ENCODE measurements at places on chromosomes 6 and 20.
A peak's percentile ranks its signal among the peaks of the same experiment; 100 is the strongest.

GRCh38 chr6:26739811-26740210 is 80.3 kb upstream of the ZNF322 start:
- H3K36me3 ChIP-seq: no peaks in the 10 kb centered on the region
- no peak overlapping the region for H3K27ac ChIP-seq
- H3K4me3 ChIP-seq: no peak overlapping the region
- DNase-seq: no peak

- DNase-seq: no peak
- H3K4me1 ChIP-seq: no peaks in the 10 kb centered on the region
- H3K27me3 ChIP-seq: no peaks in the 10 kb centered on the region
Measured at GRCh38 chr6:324729-325125, 32.4 kb downstream of the DUSP22 start.

DNA sequence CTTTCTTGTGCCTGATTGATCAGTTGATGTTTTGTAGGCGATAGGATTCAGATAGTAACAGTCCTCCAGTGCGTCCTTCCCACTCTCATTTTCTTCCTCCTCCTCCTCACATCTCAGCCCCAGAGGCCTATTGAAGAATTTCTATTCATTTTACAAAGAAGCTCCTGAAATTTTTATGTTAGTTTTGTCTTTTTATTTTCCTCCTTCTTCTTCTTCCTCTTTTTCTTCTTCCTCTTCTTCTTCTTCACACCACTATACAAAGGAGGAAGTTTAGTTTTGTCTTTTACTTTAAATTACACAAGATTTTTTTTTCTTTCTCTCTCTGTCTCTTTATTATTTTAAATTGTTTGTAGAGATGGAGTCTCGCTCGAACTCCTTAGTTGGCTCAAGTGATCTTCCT is 19.1 kb downstream of the BTN2A1 start:
- no peak overlapping the region for H3K27ac ChIP-seq
- no peak overlapping the region for H3K4me3 ChIP-seq
- H3K27me3 ChIP-seq: no peaks in the 10 kb centered on the region
- H3K36me3 ChIP-seq: peaks cover 2% of the 10 kb centered on the region
- no peak for DNase-seq

- H3K36me3 ChIP-seq: no peaks in the 10 kb centered on the region
- DNase-seq: no peak
- no peak overlapping the region for H3K27ac ChIP-seq
Measured at GRCh38 chr6:101539510-101540245, 146.2 kb downstream of the GRIK2 start.

- peaks cover 7% of the 10 kb centered on the region for H3K27me3 ChIP-seq
- H3K27ac ChIP-seq: no peak overlapping the region
- H3K4me3 ChIP-seq: no peak overlapping the region
- H3K4me1 ChIP-seq: peaks cover 7% of the 10 kb centered on the region
- no peak for DNase-seq
Measured at GRCh38 chr6:170026751-170027646, 263.9 kb downstream of the DLL1 start.

DNA sequence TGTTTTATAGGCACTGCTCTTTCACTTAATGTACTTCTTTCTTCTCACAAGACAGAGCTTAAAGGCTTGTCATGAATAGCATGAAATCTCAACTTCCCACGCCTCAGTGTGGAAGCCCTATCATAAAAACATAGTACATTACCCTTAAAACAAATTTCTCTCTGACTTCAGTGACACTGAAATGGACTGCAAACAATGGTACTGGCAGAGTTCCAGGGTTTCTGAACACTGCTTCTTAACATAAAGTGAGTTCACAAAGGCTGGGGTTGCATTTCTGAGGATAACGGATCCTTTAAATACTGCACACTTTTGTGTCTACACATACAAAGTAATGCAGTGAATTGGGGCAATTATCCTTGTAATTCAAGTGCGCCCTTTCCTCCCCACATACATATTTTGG is 32.3 kb upstream of the PLEKHG1 start:
- H3K27ac ChIP-seq: peak overlapping the region; percentile 62
- no peaks in the 10 kb centered on the region for H3K27me3 ChIP-seq
- peaks cover 53% of the 10 kb centered on the region for H3K4me1 ChIP-seq
- H3K4me3 ChIP-seq: no peak overlapping the region
- DNase-seq: no peak

DNA sequence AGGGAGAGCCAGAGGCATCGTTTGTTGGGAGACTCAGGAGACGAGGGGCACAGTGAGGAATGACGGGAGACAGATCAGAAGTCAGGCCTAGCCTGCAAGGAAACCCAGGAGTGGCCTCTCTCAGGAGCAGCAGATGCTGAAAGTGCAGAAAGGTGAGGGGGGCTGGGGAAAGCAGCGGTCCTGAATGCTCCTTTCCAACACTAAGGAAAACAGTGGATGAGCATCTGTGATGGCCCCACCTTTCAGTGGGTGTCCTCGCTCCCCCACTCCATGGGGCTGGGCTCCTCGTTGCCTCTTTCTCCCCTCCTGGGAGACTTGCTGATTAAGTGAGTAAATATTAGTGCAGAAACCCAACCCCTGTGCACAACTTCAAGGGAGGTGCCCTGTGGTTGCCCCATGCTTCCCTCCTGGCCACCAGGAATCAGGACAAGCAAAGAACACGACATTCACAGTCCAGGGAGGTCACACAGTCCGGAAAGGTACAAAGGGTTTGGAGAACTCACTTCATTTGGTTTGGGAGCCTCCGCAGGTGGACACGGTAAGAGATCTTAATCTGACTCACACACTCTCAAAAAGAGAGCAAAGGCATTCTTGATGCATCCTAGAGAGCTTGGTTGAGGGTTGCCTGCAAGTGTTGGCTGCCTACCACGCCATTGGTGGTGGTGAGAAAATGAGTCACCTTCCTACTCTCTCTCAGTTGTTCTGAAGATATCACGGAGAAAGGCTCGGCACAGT is 9.7 kb upstream of the BPIFB1 start:
- peaks cover 23% of the 10 kb centered on the region for H3K4me1 ChIP-seq
- H3K27me3 ChIP-seq: peaks cover 15% of the 10 kb centered on the region
- no peaks in the 10 kb centered on the region for H3K36me3 ChIP-seq

GRCh38 chr20:45052698-45053429 is 48.1 kb downstream of the KCNS1 start:
- H3K27ac ChIP-seq: no peak overlapping the region
- no peak for DNase-seq
- peaks cover 2% of the 10 kb centered on the region for H3K4me1 ChIP-seq
- no peak overlapping the region for H3K4me3 ChIP-seq

DNA sequence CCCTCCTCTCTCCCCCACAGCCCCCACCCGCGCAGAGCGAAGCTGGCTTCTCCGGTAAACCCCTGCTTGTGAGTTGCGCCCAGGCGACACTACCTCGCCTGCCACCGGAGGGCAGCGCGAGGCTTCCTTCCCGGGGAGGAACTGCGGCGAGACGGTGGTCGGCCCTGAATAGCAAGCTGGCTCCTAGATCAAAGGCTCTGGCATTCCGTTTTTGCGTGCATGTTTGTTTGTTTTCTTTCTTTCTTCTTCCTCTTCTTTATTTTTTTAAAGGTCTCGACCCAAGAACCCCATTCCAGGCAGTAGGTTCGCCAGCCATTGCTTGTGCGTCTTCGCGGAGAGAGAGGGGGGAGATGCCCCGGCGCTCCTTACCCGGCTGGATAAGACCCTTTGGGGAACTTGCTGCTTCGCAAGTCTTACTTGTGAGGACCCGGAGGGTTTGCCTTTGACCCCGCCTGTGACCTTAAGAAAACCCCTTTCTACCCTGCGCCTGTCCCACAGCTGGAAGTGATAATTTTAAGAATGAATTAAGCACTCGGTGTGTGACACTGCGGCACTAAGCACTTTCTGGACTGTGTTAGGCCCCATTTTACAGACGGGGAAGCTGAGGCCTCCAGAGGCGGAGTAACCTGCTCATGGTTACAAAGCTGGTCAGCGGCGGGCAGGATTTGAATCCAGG is 92.7 kb upstream of the SIRPA start:
- no peaks in the 10 kb centered on the region for H3K36me3 ChIP-seq
- peaks cover 16% of the 10 kb centered on the region for H3K4me1 ChIP-seq
- H3K27ac ChIP-seq: no peak overlapping the region
- H3K27me3 ChIP-seq: peaks cover 55% of the 10 kb centered on the region
- peak overlapping the region; percentile 81 for H3K4me3 ChIP-seq
- peak; percentile 51 for DNase-seq

DNA sequence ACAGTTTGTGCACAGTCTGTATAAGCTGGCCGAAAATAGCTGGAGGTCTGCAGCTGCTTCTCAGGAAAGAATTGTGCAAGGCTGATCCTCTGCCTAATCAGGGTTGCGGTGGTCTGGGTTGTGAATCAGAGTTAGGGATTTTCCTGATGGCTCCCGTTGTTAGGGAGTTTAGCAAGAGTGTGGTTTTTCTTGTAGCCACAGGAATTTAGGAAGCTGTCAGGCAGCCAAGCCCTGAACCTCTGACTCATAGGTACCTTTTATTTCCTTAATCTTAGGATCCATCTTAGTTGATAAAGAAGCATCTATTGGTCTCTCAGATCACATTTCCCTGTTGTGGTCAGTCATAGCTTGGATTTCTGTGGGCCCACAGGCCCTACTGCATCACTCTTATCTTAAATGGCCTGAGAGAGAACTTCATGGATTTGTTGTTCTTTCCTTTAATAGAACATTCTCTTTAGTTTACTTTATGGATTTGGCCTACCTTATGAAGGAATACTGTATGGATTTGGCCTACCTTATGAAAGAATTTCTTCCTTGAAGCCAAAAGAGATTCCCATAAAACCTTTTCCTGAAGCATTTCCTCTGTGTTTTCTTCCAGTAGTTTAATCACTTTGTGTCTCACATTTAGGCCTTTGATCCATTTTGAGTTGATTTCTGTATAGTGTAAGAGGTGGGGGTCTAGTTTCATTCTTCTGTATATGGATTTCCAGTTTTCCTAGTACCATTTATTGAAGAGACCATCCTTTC is 10.3 kb downstream of the KIF25 start:
- H3K27me3 ChIP-seq: peaks cover 4% of the 10 kb centered on the region
- H3K4me3 ChIP-seq: no peak overlapping the region
- no peaks in the 10 kb centered on the region for H3K4me1 ChIP-seq
- no peak overlapping the region for H3K27ac ChIP-seq
- no peak for DNase-seq

DNA sequence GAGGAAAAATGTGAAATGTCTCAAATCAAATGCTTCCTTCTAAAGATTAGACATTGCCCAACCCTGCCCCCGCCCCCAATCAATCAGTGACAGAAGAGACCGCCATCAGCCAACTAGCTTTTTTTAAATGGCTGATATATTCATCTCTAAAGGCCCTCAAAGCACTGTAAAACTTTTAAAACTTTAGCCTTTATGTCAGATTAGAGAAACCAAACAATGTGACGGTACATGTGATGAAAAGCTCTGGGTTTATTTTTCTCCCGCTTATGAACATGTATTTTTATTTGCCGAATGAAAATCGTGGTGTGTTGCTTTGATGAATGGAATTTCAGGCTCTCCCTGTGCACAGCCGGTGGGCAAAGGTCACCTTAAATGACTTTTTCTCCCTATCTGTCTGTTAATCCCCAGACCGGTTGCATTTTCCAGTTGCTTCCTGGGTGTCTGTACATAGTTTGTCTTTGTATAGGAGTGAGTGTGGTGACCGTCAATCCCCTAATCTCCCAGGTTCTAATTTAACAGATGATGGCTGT is 38.5 kb downstream of the TBC1D7 start:
- H3K4me3 ChIP-seq: peak overlapping the region; percentile 53
- no peaks in the 10 kb centered on the region for H3K27me3 ChIP-seq
- peak overlapping the region; percentile 89 for H3K27ac ChIP-seq
- H3K4me1 ChIP-seq: peaks cover 8% of the 10 kb centered on the region

- no peak for DNase-seq
- H3K27ac ChIP-seq: peak overlapping the region; percentile 84
- peaks cover 20% of the 10 kb centered on the region for H3K4me1 ChIP-seq
- no peaks in the 10 kb centered on the region for H3K27me3 ChIP-seq
- no peak overlapping the region for H3K4me3 ChIP-seq
Measured at GRCh38 chr20:52031563-52032303, 159.8 kb downstream of the ZFP64 start.

DNA sequence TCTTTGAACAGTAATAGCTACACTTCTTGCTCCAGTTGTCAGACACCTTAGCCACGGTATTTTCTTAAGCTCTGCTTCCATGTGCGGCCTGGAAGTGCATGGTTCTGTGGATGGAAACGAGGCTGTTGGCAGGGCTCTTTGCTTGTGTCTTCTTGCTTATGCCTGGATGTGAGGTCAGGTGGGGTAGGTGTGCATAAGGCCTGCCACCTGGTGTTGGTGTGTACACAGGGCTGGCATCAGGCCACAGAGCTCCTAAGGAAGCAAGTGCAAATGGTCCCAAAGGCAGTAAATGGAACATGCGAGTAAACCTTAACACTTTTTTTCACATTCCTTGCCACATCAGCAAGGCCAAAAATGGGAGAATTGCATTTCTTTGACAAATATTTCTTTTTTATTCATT is 158.1 kb upstream of the GMDS start:
- H3K27ac ChIP-seq: no peak overlapping the region
- no peaks in the 10 kb centered on the region for H3K27me3 ChIP-seq
- DNase-seq: no peak
- H3K36me3 ChIP-seq: peaks cover 10% of the 10 kb centered on the region
- no peaks in the 10 kb centered on the region for H3K4me1 ChIP-seq

- DNase-seq: no peak
- H3K36me3 ChIP-seq: peaks cover 1% of the 10 kb centered on the region
- H3K27me3 ChIP-seq: no peaks in the 10 kb centered on the region
- peak overlapping the region; percentile 33 for H3K27ac ChIP-seq
Measured at GRCh38 chr6:17725083-17725482, 18.4 kb upstream of the NUP153 start.

DNA sequence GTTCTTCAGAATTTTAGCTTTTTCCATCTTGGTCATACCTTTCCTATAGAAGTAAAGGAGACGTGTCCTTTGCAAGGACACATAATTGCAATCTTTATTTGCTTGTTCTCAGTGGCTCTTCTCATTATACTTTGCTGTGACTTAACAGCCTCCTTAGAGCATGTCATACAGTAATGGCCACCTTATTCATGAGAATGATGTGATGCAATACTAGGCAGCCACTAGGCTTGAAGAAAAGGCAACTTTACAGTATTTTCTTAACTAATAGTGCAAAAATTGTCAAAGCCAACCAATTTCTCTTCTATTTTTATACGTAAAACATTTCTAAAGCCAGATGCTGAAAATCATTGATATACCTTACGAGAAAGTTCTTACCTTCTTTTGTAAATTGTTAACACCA is 1296.8 kb upstream of the EYS start:
- H3K4me1 ChIP-seq: peaks cover 4% of the 10 kb centered on the region
- H3K27ac ChIP-seq: no peak overlapping the region
- no peaks in the 10 kb centered on the region for H3K27me3 ChIP-seq

DNA sequence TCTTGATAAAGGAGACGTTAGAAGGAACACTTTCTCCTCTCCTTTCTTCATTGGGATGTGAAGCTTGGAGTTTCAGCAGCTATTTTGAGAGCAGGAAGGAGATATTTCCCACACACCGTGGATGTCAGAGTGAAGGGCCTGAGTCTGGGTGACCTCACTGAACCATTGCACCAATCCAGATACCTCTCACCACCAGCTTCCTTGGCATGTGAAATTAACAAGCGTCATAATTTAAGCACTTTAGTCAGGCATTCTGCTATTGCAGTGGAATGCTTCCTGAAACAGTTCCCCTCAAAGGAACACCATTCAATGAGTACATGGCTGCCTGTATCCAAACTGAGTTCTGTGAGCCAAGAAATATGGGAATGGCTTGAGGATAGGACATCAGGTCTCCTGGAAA is 83.7 kb downstream of the CHMP4B start:
- H3K27me3 ChIP-seq: peaks cover 3% of the 10 kb centered on the region
- H3K36me3 ChIP-seq: no peaks in the 10 kb centered on the region
- peaks cover 2% of the 10 kb centered on the region for H3K4me1 ChIP-seq
- no peak overlapping the region for H3K27ac ChIP-seq
- H3K4me3 ChIP-seq: no peak overlapping the region

- no peak overlapping the region for H3K4me3 ChIP-seq
- no peak for DNase-seq
- peaks cover 12% of the 10 kb centered on the region for H3K27me3 ChIP-seq
- no peaks in the 10 kb centered on the region for H3K4me1 ChIP-seq
Measured at GRCh38 chr6:45527210-45527609, 149.5 kb upstream of the SUPT3H start.

Data from progenitor cell of endocrine pancreas (in vitro differentiated cells).